ENCODE measurements at places on chromosomes 12 and 14.

GRCh38 chr12:3661028-3661427, 91.9 kb downstream of the CRACR2A start:
- no peak for DNase-seq

DNA sequence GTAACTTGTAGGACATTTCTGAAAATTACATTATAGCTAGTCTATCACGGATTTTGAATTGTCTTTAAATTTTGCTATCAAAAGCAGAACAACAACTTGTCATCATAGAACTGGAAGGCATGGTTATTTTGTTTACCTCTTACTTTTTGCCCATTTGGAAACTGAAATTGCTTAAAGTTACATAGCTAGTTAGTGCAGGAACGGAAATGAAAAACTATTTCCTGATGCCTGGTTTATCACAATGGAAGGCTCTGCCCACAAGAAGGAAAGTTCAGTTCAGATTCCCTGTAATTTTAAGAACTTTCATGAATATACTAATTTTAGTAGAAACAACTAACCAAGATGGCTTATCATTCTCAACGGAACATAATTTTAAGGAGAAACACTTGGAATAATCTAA, 427.7 kb downstream of the RAD51B start:
- DNase-seq, result no peak

DNA sequence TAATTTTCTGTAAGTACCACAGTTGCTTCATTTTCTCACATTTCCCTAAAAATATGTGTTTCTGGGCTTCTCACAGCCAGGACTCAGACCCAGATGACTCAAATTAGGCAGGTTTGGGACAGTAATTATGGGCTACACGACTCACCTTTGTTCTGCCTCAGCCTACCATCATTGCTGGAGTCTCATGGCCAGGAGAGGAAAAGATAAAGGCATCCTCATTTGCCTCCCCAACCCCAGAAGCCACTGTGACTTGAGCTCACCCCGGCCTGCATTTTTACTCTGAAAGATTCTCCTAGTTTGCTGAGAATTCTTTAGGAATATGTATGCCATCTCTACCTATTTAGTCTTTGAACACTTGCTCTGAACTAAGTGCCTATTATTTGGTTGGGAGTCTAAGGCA, 207.8 kb downstream of the PAWR start:
- no peak for DNase-seq

DNA sequence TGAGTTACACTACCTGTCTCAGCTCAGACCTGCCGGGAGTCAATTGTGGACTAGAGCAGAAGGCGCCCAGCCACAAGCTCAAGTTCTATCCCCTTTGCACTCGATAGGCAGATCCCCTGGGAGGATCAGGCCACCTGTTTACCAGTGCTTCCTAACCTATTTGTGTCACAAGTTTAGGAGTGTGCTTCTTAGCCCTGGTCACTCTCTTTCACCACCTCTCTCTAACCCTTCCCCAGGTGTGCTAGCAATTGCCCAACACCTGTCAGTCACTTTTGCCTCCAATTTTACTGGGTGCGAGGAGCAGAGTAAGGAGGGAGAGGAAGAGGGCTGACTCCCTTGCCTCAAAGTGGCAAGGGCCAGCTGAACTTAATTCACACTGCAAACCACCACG, 745 bp upstream of the NAA30 start:
- DNase-seq, result no peak

GRCh38 chr12:43981726-43982125, 145.8 kb downstream of the TMEM117 start:
- DNase-seq, result no peak

DNA sequence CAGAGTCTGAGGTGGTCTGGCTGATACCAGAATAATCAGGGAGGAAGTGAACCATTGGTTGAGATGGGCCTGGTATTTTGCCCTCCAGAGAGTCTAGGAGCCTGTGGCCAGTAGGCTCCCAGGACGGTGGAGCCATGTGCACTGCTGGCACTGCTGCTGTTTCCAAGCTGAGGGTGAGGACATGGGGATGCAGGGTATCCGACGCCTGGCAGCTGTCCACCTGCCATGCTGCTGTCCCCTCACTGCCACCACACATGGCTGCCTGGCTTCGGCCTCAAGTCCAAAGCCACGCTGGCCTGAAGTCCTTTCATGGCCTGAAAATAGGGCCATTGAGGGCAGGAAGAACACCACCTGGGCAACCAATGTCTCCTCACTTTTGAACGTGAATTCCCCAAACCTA, 8.6 kb downstream of the CACNA1C start:
- DNase-seq, result no peak
